ENCODE measurements at places on chromosomes 11 and 22.
A peak's percentile ranks its signal among the peaks of the same experiment; 100 is the strongest.

GRCh38 chr11:83533166-83533565, 247.0 kb upstream of the CCDC90B start:
- DNase-seq = no peak

DNA sequence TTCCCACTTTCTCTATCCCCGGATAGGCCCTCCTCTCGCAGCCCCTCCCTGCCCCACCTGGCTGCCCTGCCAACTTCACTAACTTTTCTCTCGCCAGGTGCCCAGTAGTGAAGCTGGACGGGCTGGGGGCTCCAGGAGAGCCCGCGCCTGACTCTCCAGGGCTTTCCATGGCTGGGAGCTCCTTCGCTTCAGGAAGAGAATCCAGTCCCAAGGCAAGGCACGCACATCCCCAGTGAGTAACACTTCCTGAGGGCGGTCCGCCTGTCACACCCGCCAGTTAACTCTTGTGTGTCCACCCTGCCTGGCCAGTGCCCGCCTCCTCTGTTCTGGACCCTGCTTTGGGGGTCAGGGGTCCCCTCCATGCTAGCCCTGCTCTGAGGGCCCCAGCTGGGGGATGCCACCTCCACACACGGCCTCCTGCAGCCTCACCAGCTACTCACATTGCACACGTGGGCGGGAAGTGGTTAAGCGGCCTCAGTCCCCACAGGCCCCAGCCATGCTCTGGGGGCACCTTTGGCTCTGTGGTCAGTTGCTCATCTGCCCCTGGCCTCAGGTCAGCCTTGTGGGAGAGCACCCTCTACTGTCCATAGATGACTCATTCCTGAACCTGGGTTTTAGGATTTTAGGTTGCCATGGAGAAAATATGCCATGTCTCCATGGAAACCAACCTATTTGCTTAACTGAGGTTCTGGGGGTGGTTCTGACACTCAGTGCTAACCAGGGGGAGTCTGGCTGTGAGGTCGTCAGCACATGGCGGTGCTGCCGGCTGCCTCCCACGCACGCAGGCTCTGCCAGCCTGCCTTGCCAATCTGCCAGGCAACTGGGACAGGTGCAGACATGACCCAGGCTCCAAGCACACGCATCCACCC, at the start of gene RIN1:
RIN1 (minus strand) TSS at position 201 of the 869 bp plus-strand sequence; CDS start at position 169, 32 bp downstream.
- peak; percentile 99 for DNase-seq

- DNase-seq = peak; percentile 71
Observed at GRCh38 chr11:46272816-46273427, 4.5 kb upstream of the CREB3L1 start.

DNA sequence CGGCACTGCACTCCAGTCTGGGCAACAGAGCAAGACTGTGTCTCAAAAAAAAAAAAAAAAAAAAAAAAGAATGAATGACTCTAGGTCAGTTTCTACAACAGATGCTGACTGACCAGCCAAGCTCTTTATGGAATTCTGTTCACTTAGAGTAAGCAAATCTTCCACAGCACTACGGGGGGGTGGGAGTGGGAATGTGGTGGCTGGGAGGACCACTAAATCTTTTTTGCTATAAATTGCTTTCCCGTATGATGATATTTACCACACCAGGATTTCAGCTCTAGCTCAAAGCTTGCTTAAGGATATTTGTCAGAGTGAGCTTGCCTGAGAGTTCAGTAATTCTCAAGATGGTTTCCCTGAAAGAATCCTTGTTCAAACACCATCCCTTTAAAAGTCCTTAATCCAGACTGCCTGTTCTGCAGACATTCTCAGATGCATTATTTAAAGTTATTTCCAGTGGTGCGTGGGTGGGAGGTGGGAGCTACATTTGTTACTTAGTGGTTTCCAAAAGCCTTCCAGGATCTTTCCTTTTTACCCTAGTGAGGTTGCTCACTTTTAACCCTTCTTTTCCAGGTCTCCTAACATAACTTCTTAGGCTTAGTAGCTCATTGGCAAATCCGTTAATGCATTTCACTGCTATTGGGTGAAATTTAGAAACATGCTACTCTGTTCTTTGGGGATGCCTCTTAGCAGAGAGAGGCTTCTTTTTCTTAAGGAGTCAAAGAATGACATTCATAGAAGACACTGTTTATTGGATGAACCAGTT, 65.9 kb downstream of the UBASH3B start:
- DNase-seq = peak; percentile 73

GRCh38 chr22:39718921-39719475, 148.4 kb downstream of the CACNA1I start:
- DNase-seq = no peak

DNA sequence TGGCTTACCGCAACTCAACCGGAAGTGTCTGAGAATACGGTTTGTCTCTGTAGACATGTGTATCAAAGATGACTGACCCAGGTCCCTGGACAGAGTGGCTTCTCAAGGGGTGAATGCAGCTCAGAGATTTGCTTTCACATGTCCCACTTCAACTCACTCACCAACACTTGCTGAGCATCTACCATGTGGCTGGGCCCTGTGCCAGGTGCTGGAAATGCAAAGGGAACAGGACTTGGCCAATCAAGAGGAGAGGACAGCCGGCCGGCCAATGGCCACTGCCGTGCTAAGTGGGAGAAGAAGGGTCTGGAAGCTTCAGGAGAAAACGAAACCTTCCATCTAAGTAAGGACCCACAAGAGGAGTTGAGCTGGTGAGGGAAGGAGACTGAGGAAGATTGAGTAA, 151.3 kb downstream of the CEP164 start:
- DNase-seq = peak; percentile 3

- peak; percentile 99 for DNase-seq
Observed at GRCh38 chr22:38298312-38299005, 18.8 kb downstream of the CSNK1E start.

DNA sequence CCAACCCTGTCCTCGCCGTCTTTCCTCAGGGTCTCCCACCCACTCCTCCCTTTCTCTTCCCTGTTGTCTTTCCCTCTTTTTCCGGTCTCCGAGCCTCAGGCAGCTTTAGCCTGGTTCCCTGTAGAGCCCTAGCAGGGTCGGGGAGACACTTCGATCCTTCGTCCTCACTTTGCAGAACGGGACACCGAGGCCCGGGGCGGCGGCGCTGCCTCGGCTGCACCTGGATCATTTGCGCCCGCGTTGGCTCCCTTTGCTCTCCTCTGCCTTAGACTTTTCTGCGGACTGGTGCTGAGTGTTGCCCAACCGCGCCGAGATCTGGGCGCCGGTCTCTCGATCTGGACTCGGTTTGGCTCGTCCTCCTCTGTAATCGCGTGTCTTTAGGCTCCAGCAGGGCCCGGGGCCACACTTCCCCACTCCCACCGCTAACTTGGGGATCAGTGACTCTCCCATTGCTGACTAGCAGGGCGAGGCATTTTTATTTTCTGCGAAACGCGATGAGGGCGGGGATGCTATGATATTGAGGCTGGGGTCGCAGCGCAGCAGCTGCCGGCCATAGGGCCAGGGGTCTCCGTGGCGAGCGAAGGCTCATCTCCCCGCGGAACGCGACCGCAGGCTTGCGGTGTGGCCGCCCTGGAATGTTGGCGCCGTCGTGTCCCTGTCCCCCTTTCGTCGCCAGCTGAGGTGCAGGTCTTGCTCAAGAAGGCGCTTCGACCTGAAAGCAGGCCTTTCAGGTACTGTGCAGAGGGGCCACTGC, 1.6 kb upstream of the E2F8 start:
- DNase-seq = no peak

DNA sequence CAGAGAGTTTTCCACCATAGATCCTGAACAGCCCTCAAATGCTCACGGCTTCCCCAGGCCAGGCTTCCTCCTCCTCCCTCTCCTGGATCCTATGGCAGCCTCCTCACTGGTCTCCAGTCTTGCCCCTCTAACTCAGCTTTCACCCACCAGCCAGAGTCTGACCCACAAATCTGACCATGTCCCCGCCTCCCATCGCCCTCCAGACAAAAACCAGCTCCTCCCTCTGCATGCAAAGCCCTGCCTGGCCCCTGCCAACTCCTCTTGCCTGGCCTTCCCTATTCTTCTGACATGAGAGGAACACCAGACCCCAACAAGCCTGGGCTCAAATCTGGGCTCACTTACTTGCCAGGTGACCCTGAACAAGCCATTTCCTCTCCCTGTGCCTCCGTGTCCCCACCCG, 32.4 kb upstream of the PDE2A start:
- no peak for DNase-seq

GRCh38 chr11:14423633-14424032, 64.7 kb upstream of the RRAS2 start:
- DNase-seq = peak; percentile 64

DNA sequence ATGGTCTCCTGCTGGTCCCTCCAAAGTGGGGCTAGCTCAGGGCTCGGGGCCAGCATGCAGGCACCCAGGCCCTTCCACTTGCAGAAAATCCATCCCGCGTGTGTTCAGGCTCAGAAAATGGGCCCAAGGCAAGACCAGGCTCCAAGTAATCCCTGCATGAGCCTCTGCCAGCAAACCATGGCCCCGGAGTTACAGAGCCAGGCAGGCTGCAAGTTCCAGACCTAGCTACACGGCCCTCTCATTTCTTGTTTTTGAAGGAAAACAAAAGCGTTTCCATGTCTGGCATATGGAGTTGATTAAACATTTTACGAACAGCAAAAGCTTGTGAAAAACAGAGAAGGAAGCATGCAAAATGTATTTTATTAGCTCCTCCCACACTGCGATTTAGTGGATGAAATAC, 29.7 kb downstream of the KIAA0930 start:
- no peak for DNase-seq

- no peak for DNase-seq
Observed at GRCh38 chr11:27705873-27706820, 5.9 kb upstream of the BDNF start.

- no peak for DNase-seq
Observed at GRCh38 chr22:25645964-25646363, 81.5 kb downstream of the GRK3 start.

DNA sequence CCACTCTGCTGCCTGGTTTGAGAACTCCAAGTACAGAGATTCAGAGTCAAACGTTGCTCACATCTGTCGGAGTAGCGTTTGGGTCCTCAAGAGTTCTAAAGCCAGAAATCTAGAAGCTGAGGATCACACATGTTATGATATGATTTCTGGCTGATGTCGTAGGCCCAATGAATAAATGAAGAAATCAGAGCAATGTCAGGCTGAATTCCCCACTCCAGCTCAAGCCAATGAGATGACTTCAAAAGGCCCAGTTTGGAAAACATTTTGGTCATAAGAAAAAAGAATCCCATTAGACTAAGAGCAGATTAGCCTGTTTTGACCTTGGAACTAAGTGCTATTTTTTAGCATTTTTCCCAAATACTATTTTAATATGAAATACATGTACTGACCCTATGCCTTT, 106.7 kb downstream of the ETS1 start:
- no peak for DNase-seq

Measured in astrocyte of the spinal cord (primary cell).